ENCODE measurements at places on chromosomes 5 and 9. TPM values are rescaled to one million over a fixed set of nuclear protein-coding genes. Genes with fewer than 3 reads are reported as not detected.

- no peak for DNase-seq
Measured at GRCh38 chr9:29966247-29966646, 2393.0 kb upstream of the C9orf72 start.

- DNase-seq: no peak
Measured at GRCh38 chr5:113375480-113376060, 59.2 kb downstream of the TSSK1B start.

DNA sequence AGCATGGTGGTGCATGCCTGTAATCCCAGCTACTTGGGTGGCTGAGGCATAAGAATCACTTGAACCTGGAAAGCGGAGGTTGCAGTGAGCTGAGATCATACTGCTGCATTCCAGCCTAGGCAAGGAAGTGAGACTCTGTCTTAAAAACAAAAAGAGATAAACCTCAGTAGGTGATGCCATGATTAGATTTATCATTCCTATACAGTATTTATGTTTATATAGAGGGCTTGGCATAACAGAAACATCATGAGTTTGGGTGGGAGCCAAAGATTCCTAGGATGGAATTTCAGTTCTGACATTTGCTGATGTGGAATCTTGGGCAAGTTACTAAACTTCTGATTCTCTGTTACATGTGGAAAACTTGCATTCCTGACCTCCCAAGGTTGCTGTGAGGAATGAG is 22.3 kb downstream of the RFK start:
- no peak for DNase-seq

- DNase-seq: no peak
Measured at GRCh38 chr9:72951520-72952380, 1.1 kb downstream of the ALDH1A1 start.

DNA sequence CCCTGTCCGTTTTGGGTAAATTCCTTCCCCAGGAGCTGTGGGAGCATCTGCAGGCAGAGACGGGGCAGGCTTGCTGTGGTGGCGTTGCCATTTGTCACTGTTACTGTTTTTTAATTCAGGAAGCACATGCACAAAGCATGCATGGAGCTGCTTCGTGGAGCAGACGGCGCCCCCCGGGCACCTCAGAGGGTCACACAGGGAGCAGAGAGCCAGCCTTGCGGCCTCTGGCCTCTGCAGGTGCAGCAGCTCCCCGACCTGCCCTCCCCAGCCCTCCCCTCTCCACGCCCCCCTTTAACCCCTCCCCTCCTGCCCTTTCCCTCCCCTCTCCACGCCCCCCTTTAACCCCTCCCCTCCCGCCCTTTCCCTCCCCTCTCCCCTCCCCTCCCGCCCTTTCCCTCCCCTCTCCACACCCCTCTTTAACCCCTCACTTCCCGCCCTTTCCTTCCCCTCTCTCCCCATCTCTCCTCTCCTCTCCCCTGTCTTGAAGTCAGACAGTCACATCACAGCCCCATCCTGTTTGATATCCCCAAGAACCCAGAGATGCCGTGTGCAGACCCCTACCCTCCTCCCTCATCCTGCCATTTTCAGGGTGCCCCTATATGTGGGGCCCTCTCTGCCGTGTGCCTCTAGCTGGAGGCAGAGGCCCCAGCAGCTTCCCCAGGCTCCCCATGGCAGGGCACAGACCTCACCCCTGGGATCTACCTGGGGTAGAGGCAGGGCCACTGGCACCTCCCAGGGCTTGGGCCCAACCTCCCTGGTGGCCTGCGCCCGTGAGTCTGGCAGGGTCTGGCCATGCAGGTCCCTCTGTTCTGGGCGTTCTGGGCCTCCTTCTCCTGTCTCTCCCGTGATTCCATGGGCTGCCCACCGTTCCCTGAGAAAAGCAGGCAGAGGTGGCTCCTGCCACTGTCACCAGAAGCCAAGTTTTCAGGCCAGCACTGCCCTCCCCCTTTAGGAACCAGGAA is 29.6 kb upstream of the UBAC1 start:
- peak; percentile 92 for DNase-seq

DNA sequence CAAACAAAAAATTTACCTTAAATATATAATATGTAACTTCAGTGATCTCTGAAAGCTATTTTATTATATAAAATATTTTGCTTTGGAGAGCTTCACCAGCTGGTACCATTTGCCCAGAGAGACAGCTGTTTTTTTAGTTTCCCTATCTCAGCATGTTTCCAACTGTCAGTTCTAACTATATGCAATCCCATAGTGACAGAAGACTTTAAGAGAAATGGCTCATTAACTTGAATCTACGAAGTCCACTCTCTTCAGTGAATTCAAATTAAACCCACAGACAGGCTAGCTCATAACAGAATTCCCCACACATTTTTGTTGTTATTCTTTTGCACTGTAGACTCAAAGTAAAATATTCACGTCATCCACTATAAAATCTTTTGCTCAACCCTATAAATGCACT is 251.8 kb upstream of the POU5F2 start:
- no peak for DNase-seq

GRCh38 chr9:87613265-87614111 is 112.4 kb upstream of the CTSL start:
- DNase-seq: no peak

DNA sequence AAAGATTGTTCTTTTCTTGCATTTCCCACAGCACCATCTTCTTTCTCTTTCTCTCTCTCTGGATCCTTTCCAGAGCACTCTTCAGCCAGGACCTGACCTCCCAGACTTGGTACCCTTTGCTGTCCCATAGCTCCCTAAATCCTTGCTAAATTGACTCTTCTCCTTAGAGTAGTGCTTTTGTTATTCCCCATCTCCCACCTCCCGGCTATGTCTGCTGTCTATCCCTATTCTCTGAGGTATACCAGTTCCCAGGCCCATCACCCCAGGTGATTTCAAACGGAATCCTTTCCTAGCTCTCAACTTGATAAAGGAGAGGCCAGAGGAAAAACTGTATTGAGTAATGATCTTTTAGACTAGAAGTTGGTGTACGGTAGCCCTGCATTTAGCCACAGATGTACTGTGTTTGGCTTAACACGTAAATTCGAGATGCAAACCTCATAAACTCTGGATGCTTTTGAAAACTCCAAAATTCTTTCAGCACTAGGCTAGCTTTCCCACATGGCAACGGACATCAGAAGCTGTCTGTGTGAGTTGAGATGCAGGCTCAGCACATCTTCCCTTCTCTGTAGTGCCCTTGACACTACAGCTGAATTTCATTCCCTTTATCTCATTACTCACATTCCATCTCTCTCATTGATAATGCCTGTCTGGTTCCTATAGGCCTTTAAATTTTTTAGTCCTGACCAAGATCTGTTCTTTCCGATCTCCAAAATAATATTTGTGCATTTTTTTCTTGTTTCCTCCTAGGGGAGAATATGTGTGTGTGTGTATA is 320.8 kb upstream of the ITGA1 start:
- no peak for DNase-seq

GRCh38 chr5:60586307-60586901 is 113.6 kb downstream of the DEPDC1B start:
- DNase-seq: no peak

DNA sequence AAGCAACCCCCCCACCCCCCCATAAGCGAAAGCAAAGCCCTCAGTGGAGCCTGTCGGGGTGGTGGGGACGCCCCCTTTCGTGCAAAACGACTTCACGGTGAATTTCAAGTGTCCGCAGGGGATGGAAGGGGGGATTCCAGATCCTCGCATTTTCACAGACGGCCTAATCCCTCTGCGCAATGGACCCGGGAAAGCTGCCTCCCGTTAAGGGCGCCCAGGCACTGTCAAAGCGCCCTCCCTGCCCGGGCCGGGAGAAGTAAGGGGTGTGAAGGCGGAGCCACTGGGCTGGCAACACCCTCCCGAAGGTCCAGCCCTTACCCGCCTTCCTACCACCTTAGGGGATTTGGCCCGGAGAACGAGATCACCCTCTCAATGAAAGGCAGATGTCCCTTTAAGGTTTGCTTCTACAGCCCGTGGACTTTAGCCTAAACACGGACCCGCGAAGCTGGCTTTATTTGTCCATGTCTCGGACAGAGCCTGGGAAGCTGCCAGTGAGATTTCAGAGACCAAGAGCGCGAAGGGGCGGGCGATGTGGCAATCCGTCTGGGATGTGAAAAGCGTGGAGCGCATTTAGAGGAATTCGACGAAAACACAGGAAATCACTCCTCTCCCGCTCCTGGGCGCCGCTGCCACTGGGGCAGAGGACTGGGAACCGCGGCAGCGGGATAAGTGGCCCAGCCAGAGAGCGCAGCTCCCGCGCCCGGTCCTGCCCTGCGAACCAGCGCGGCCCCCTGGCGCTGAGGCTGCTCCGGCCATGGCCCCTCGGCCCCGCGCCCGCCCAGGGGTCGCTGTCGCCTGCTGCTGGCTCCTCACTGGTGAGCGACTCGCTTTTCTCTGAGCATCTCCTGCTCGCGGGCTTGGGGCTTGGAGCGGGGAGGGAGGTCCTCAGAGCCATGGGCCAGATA is at the start of the genes ITGA1 and PELO:
Gene ITGA1 (plus strand): TSS at position 317 of the 905 bp plus-strand sequence. CDS start 438 bp downstream, at position 755.
Gene PELO (plus strand): TSS at position 317 of the 905 bp plus-strand sequence. CDS start 12,479 bp downstream, outside the sequence.
- DNase-seq: no peak

DNA sequence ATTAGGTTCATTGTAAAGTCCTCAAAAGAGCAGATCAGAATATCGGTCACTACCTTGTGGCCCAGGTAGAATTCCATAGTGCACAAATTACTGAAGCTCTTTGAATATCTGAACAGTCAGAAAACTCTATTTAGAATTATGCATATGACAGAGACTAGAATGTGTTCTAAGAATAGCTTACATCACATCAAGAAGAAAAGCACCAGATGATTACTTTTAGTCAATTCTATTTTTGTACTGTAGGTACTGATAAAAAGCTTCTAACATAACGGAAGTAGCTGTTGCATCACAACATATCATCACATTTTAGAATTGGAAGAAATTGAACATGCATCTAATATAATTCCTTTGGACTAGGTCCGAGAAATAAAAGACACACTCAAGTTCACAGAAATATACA is 946.6 kb upstream of the ARRDC3 start:
- no peak for DNase-seq

GRCh38 chr5:31880449-31880848 is 241.5 kb downstream of the PDZD2 start:
- no peak for DNase-seq

GRCh38 chr9:16092142-16093091 is 539.6 kb downstream of the CCDC171 start:
- DNase-seq: no peak

- no peak for DNase-seq
Measured at GRCh38 chr5:52818360-52818759, 30.6 kb downstream of the ITGA1 start.

- DNase-seq: no peak
Measured at GRCh38 chr9:78001946-78002731, 29.5 kb downstream of the GNAQ start.

- no peak for DNase-seq
Measured at GRCh38 chr5:42640835-42641234, 115.8 kb upstream of the CCDC152 start.

DNA sequence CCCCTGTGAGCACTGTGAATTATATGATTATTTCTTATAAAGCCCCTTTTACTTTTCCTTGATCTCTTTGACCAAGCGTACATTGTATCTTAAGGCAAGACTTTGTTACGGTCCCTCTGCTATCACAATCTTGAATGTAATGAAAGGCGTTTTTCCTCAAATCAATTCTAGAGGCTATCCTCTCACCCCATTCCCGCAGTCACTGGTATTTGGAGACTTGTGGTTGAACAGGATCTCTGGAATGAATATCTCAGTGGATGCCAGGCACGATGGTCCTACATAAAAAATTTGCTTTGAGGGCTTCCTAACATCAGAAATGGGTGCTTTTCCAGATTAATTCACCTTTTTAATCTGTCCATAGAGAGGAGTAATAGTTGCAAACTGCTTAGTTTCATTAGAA is 151.4 kb upstream of the PAPPA start:
- DNase-seq: no peak

- DNase-seq: no peak
Measured at GRCh38 chr9:3243683-3244082, 282.1 kb downstream of the RFX3 start.

DNA sequence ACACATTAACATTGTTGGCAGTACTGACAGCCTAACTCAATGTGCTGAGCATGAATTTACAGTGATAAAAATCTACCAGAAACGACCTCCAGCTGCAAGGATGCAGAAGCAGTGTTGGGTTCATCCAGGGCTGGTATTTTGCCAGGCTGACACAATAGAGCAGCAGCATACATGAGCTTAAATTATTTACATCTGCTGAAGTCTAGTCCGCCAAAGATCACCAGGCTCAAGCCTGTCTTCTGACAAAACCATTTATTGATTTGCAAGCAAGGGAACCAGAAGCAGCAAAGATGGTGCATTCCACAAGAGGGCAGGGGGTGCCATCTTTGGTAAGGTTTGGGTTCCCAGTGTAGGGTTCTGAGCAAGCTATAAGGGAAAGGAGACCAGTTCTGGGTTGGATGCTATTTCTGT is 8.7 kb upstream of the C5orf34 start:
- no peak for DNase-seq

GRCh38 chr9:115956371-115956770 is 197.2 kb upstream of the PAPPA start:
- DNase-seq: no peak

DNA sequence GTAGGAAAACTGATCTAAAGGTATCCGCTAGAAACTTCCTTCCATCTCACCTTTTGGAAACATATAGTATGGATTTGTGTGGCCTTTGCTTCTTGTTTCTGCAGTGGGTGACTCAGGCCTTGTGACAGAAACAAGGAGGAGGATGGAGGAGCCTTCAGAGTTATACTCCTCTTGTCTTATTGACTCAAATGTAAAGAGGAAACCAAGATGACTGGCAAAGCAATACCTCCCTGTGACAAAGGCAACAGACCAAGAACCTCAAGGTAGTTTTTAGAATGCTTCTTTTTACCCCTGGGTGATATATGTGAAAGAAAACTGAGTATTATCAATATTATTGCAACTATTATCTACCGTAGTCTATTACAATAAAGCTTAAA is 123.3 kb upstream of the SLIT3 start:
- DNase-seq: no peak

GRCh38 chr5:43110606-43111170 is 10.0 kb upstream of the ZNF131 start:
- peak; percentile 43 for DNase-seq

GRCh38 chr9:136517012-136517743 is 28.7 kb downstream of the NOTCH1 start:
- no peak for DNase-seq

- DNase-seq: no peak
Measured at GRCh38 chr5:172690258-172691075, 49.4 kb downstream of the NEURL1B start.

- no peak for DNase-seq
Measured at GRCh38 chr5:32241034-32241783, 67.1 kb upstream of the GOLPH3 start.

DNA sequence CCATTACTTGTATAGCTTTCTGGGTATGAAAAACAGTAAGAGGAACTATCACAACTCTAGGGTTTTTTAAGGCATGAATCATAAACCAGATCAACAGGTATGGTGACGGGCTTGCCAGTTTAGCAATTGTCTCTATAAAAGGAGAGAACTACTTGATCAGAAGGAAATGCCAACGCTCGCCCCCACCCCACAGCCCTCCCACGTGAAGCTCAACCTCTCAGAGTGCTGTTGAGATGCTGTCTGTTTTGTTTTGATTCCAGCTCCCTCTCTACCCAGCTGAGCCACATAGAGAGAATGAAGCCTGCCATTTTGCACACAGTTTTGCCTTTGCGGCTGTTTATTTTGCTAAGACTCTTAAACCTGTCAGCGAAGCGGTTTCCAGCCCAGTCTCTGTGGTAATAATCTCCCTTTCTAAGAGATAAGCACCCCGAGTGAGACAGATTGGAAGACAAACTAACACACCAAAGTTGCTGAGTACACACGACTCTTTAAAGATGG is 257.9 kb upstream of the ANKRD55 start:
- DNase-seq: no peak

ABO gene
- total RNA-seq: 15.3 TPM

NRARP gene
- 24.5 TPM for total RNA-seq

KIF4B gene
- total RNA-seq: 0.07 TPM

LCN12 gene
- total RNA-seq: not detected

ENTREP1 gene
- total RNA-seq: not detected

PCDHA9 gene
- total RNA-seq: not detected

WDR38 gene
- total RNA-seq: not detected

IRX4 gene
- not detected for total RNA-seq
